ENCODE measurements at places on chromosomes 3 and 15.
A peak's percentile ranks its signal among the peaks of the same experiment; 100 is the strongest.

DNA sequence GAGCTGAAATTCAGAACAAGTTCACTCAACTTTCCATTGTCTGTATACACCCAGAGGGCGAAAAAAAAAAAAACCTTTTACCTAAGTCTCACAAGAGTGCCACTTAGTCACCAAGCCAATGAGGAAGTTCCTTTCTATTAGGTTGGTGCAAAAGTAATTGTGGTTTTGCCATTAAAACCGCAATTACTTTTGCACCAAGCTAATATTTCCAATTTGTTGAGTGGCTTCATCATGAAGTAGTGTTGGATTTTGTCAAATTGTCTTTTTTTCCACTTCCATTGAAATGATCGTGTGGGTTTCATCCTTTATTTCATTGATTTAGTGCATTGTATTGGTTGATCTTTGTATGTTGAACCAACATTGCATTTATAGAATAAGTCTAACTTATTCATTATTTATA is 253.9 kb downstream of the ZIC4 start:
- no peak for DNase-seq

DNA sequence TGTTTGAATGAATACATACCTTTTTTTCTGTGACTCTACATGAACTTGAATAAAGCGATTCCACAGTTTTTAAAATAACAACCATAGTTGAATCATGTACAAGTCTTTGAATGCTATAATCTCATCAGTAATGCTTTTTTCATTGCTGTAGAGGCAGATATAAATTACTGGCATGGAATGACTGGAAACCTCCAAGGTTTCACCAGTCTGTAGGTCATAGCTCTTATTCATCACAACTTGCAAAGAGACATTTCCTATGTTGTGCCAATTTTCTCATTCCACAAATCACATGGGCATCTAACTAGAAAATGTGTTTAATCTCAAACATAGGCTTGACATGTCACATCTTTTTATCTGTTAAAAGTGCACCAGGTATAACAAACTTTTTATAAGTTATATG is 407.1 kb upstream of the KCNMB2 start:
- no peak for DNase-seq

GRCh38 chr3:1010228-1010627 is 82.6 kb upstream of the CNTN6 start:
- DNase-seq = no peak

DNA sequence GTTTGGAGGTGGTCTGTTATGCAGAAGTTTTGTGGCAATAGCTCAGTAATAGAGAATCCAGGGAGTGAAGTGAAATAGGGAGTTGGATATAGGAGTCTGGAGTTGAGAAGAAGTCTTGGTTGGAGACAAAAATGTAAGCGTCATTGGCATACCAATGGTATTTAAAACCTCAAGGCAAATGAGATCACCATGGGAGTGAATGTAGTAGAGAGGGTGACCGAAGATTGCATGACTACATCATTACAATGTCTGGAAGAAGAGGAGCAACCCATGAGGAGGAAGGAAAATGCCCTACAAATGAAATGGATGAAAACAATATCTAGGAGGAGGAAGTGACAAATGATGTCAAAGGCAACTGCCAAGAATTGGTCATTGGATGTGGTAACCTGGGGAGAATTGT is 54.4 kb downstream of the CNTN4 start:
- DNase-seq = no peak

DNA sequence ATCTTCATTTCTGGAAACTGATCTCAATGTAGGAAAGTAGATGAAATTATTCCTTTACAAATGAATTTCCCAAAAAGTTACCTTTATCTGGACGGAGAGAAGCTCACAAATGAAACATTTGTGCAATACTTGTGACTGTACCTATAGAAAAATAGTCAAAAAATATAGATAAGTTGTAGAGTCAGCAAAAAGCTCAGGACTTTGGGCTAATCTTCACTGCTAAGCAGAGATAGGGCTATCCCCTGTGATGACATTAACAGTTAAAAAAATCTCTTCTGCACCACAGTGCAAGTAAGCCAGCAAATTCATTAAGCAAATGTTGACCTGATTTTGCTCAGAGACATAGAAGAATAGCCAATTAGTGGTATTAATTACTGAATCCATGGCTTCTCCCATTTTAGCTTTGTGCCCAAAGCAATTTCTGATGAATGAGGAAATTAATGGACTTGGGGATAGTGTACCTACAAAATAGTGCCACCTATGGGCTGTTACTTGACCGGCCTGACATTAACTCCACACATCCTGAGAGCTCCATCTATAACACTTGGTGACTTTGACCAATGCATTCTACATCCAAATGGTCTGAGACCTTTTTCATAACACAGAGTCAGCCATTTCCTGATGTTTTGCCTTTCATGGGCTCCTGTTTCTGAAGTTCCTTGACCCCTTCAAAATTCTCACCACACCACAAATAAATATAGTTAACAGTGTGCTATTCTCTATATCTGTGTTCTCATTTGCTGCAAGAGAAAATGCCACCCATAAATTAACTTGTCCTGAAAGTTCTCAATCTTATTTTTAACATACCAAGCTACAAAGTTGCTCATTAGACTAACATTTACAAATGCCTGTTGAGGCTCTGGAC is 105.0 kb downstream of the SSR3 start:
- DNase-seq = no peak

GRCh38 chr3:94011233-94011711 is 17.1 kb downstream of the STX19 start:
- no peak for DNase-seq

- no peak for DNase-seq
Measured at GRCh38 chr15:48063411-48063985, 57.3 kb upstream of the SLC24A5 start.

DNA sequence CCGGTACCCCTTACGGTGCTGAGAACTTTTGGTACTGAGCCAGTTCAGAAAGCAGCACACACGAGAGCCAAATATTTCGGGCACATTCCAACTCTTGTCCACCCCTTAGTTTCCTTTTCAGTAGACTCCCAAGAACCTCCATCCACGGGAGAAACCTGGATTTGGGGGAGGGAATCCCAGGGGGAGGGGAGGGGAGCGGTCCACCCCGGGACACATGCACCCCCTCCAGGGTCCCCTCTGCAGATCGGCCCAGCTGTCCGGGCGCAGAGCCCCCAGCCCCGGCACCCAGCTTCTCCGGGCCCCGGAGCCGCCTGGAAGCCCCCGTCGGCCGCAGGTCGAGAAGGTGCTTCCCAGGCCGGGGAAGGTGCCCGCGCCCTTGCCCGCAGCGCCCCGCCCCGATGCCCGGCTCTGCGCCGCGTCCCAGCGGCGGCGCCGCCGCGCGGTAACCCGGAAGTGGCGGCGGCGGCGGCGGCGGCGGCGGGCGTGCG is 455 bp upstream of the ABHD17C start:
- DNase-seq = peak; percentile 18

DNA sequence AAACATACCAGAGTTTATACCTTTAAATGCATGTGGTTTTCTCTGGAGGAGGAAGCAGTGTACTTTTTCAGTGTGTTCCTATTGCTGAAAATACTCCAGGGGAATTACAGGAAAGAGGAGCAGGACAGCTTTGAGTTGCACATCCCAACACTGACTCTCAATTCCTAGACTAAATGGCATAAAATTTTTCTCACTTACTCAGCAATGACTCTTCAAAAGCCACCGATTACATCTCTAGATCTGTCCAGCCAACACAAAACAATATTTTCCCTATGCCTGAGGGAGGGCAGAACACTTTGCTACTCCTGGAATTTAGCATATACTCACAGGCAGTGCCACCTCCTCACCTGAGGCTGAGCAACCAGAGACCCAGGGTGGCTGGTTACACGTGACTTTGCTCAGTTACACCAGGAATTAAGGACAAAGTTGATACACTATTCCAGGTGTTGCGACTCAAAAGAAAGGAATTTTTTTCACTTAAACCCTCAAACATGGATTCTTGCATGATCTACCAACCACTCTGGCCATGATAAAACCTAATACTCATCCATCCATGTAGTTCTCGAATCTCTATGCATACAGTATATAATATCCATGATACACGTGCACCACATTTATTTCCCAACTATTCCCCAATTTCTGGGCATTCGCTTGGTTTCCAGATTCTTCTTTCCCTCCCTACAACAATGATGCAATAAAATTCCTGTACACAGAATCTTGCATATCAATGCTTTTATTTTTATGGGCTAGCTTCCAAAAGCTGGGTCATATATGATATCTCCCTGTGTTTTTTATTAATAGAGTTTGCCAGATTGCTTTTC is 194.6 kb downstream of the THRB start:
- no peak for DNase-seq

- DNase-seq = no peak
Measured at GRCh38 chr3:123834631-123835030, 49.5 kb downstream of the MYLK start.

DNA sequence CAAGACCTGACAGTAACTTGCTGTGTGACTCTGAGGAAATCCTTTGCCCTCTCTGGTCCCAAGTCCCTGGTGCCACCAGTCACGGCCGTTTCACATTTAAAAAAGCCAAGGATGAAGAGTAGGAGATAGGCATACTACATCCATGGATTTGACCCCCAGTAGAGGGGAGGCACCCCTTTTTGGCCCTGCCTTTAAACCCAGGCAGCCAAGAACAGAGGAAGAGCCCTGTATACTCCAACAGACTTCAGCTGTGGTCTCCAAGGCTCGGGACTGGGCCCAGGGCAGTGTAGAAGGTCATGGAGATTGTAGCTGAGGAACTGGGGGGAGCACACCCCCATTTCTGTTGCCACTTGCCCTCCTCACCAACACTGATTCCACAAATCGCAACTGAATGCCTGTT is 3.7 kb downstream of the CAV3 start:
- DNase-seq = no peak

DNA sequence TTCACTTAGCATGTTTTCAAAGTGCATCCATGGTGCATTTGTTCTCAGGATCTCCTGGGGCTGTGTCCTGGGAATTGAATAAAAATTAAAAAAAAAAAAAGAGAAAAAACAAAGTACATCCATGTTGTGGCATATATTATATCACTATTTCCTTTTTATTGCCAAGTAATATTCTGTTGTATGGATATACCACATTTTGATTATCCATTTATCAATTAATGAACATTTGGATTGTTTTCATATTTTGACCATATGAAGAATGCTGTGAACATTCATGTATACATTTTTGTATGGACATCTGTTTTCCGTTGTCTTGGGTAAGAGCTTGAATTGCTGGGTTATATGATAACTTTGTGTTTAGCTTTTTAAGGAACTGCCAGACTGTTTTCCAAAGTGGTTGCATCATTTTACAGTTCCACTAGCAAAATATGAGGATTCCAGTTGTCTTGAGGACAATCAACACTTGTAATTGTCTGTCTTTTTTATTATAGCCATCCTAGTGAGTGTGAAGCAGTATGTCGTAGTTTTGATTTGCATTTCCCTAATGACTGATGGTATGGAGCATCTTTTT is 44.5 kb downstream of the CTDSPL2 start:
- no peak for DNase-seq

DNA sequence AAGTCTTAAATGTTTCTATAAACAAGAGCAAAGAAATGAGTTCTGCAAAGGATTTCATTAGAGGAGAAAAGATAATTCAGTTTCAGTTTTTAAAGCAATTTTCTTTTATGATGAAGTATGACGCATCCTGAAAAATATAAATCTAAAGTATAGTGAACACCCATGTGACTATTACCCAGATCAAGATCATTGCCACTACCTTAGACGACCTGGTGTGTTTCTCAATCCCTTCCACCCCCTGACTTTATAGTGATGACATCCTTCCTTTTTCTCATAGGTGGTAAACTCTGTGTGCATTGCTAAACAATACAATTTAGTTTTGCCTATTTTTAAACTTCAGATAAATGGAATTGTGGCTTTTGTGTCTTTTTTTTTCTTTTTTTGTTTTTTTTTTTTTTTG is 8.4 kb downstream of the STT3B start:
- DNase-seq = no peak

DNA sequence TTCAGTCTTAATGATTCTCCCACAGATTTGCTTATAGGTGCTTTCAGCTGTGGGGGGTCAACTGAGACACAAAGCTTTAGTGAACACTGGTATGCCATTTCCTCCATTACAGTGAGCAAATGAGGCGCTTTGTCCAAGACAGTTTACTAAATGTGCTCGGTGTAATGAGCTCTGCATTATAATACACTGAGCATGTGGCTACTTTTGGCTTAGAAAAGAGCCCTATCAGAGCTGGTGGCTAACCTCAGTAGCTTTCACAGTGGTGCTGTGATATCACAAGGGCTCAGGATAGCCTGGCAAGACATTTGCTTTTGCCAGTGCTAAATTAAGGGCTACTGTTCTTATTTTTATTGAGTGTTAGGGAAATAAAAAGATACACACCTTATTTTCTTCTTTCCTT is 749.7 kb upstream of the ARPP21 start:
- DNase-seq = no peak

- DNase-seq = no peak
Measured at GRCh38 chr3:65974509-65974908, 64.2 kb downstream of the MAGI1 start.

DNA sequence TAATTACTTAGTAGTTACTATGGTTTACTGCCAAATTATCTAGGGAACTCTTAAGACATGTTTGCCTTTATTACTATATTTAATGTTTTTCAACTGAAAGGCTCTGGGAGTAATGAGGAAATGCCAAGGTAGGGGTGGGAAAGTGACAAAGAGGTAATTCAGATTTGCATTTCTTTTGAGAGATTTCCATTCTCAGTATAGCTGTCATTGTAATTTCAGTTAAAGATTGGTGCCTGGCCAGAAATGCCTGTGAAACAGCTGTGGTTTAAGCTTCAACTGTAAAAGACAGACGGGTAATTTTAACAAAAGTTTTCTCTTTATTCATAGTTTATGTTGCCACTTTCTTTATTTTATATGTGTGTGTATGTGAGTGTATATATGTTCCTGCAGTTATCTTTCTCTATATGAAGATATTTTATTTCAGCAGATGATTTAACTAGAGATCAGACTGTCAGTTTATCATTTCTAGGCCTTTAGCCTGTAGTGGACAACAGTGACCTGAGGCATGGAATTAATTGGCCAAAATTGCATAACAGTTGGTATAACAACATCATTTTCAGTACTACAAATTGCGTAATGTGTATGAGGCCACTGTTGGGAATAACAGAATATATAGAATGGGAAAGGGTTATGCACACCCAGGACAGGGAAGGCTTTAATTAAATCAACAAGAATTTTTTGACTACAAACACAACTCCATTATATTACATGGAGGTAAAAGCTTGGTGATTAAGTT is 119.0 kb downstream of the BBX start:
- no peak for DNase-seq

DNA sequence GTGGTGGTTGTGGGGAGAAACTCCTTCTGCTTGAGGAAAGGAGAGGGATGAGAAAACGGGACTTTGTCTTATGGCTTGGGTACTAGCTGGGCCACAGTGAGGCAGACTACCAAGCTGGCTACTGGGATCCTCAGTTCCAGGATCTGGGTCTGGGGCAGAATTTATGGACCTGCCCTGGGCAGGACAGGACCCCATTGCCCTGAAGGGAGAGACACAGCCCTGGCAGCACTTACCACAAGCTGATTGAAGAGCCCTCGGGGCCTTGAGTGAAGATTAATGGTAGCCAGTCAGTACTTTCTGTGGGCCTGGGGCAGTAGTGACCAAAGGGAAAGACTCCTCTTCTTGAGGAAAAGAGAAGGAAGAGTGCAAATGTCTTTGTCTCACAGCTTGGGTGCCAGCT is 799.7 kb downstream of the SI start:
- no peak for DNase-seq

GRCh38 chr3:187186801-187187421 is 10.4 kb upstream of the RTP1 start:
- peak; percentile 64 for DNase-seq

Data from right cardiac atrium (tissue), 5 donors.